GM23338 (cell line): ENCODE measurements at places on chromosomes 3 and 15. TPM values are rescaled to one million over a fixed set of nuclear protein-coding genes. Genes with fewer than 3 reads are reported as not detected.

Gene GMNC
- 0.13 TPM in 1 of 2 replicates, not detected in the other for polyA plus RNA-seq

Gene DAZL
- 2.5 and 3.2 TPM in 2 replicates for polyA plus RNA-seq

Gene SEMA5B
- 8.0 and 11.0 TPM in 2 replicates for polyA plus RNA-seq

Gene CHAC1
- polyA plus RNA-seq = 73.0 and 74.4 TPM in 2 replicates

Gene C2CD4A
- polyA plus RNA-seq = 0.30 TPM in 1 of 2 replicates, not detected in the other

GRCh38 chr3:156808025-156808424, 18.1 kb upstream of the LEKR1 start:
- H3K4me3 ChIP-seq = no peak overlapping the region
- H3K36me3 ChIP-seq = no peaks in the 10 kb centered on the region
- peaks cover 6% of the 10 kb centered on the region; the same call in 1 of the 2 replicates for H3K4me1 ChIP-seq
- H3K27me3 ChIP-seq = peaks cover 5% of the 10 kb centered on the region
- H3K27ac ChIP-seq = no peak overlapping the region

DNA sequence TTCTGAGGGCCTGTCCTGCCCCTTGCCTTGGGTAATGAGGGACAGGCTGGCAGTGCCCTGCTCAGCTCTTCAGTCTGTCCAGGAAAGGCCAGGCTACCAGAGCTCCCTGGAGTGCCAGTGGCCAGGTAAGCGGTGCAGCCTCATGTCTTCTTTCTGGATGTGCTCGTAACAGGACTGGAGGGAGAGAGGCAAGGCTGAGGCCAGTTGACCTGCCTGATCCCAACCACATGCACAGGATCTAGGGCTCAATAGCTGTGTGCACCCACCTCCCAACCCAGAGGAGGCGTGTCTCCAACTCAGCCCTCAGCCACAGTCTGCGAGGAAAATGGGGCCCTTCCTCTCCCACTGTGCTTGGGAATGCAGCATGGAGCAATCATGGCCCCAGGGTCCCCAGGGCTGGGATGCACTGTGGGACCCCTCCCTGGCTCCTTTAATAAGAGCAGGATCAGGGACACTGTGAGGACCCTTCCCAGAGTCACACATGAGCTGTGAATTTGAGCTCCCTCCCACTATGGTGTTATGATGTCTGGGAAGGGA, 22.5 kb downstream of the ALS2CL start:
- no peaks in the 10 kb centered on the region for H3K36me3 ChIP-seq
- H3K4me1 ChIP-seq = no peaks in the 10 kb centered on the region
- DNase-seq = no peak
- no peaks in the 10 kb centered on the region for H3K27me3 ChIP-seq

DNA sequence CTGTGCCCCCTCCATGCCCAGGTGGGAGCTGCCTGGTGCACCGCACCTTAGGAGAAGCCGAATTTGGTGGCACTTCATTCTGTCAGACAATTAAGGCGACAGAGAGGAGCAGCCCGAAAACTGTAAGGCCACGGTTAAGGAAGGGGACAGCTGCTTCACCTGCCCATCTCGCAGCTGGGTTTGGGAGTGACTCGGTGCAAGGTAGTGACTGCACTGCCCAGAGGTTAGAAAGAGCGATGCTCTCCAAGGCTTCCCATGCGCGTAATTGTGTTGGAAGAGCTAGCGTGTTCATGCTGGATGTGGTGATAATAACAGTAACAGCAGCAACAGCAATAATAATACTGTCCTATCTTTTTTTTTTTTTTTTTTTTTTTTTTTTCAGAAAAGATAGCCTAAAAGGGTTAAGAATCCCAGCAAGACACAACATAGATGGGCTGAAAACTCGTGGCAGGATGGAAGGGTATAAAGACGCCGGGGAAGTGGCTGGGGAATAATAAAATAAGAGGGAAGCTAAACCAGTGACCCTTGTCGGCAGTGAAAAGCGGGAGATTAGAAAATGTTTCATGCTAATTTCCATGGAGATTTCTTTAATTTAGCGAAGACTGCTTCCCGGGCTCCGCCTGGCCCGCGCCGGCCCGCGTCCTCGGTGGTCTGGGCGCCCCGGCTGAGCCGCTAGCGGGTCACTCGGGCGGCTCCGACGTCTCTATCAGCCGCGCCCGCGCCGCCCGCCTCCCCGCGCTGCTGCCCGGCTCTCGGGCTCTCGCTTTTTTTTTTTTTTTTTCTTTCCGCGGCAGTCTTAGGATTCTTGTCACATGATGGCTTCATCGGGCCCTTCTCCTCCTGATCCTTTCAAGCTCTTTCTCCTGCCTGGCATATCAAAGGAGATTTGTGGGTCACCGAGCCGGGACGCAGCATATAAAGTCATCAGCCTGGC, 617.1 kb downstream of the NR2F2 start:
- peak overlapping the region; percentile 61 for H3K4me3 ChIP-seq
- DNase-seq = peak; percentile 80
- H3K27me3 ChIP-seq = peaks cover 36% of the 10 kb centered on the region

DNA sequence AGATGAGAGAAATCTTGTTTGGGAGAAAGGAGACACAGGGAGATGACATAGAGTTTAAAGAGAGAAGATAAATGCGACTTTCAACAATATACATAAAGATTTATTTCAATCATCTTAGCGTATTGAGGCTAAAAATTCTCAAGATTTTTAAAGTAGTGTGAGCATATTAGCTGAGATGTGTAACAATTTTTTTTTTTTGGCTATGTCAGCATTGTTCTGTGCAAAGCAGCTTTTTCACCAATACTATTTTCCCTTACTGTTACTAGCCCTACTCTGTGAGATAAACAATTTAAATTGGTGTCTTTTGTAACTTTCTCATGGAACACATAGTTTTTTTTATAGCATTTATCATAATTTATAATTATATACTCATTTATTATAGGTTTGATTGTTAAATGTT, 185.2 kb upstream of the ZNF385D start:
- H3K4me3 ChIP-seq = no peak overlapping the region
- no peaks in the 10 kb centered on the region for H3K36me3 ChIP-seq
- no peaks in the 10 kb centered on the region for H3K27me3 ChIP-seq
- H3K4me1 ChIP-seq = no peaks in the 10 kb centered on the region

DNA sequence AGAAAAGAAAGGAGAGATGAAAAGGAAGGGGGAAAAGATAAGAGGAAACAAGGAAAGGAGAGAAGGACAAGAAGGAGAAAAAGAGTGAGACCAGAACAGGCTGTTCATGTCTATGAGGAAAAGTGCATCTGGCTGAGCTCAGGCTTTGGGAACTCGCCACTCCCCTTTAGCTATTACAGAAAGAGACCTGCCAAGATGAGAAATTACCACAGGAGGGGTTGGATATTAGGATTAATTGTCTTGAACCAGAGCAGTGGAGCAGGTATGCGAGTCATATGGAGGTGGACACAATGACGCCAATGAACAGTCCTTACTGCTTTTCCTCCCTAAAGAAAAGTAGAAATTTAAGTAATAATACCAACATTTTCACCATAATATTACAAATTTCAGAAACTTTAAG, 577.0 kb upstream of the ARRDC4 start:
- H3K4me3 ChIP-seq = no peak overlapping the region
- H3K27me3 ChIP-seq = no peaks in the 10 kb centered on the region
- no peak for DNase-seq

- H3K4me3 ChIP-seq = no peak overlapping the region
- H3K27me3 ChIP-seq = no peaks in the 10 kb centered on the region
- H3K27ac ChIP-seq = no peak overlapping the region
- peak; percentile 62 for DNase-seq
- no peaks in the 10 kb centered on the region for H3K36me3 ChIP-seq
Observed at GRCh38 chr15:29449136-29449535, 179.5 kb upstream of the NSMCE3 start.

GRCh38 chr3:72633534-72633933, 214.7 kb downstream of the SHQ1 start:
- no peak for DNase-seq
- no peaks in the 10 kb centered on the region for H3K27me3 ChIP-seq
- H3K4me1 ChIP-seq = no peaks in the 10 kb centered on the region; the same call in 1 of the 2 replicates
- H3K27ac ChIP-seq = no peak overlapping the region
- no peak overlapping the region for H3K4me3 ChIP-seq
- no peaks in the 10 kb centered on the region for H3K36me3 ChIP-seq

DNA sequence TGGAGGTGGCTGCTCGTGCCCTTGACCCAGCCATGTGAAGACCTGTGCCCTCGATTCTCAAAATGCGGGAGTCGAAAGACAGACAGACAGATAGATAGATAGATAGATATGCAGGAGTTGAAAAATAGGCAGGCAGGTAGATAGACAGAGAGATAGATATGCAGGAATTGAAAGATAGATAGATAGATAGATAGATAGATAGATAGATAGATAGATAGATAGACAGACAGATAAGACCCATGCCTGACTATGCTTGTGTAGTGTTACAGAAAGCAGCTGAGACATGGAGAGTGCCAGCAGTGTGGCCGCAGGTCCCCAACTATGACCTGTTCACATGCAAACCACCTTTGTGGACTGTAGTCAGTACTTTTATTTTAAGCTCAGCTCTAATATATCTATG, 17.2 kb downstream of the GPD1L start:
- DNase-seq = no peak
- no peaks in the 10 kb centered on the region for H3K27me3 ChIP-seq
- H3K36me3 ChIP-seq = no peaks in the 10 kb centered on the region
- no peaks in the 10 kb centered on the region for H3K4me1 ChIP-seq
- H3K4me3 ChIP-seq = no peak overlapping the region
- no peak overlapping the region for H3K27ac ChIP-seq

- no peaks in the 10 kb centered on the region for H3K27me3 ChIP-seq
- H3K36me3 ChIP-seq = no peaks in the 10 kb centered on the region
- H3K4me1 ChIP-seq = peaks cover 11% of the 10 kb centered on the region
Observed at GRCh38 chr3:172524611-172525010, 1.4 kb upstream of the TNFSF10 start.

DNA sequence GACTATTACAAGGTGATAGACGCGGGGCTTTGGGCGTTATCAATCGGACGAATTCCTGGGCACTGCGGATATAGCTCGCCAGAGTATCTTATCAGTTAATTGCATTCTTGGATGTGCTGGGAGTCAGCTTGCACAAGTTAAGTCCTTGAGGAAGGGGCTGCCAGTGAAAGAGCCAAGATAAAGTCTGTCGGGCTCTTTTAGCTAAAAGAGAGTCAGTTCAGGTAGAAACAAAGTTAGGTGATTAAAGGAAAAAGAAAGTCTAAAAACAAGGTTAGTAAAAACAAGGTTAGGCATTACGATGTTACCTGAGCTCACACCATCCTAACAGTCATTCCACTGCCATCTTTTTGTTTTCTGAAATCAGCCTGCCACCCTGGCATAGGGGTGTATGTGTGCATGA, 6.1 kb upstream of the MCF2L2 start:
- no peaks in the 10 kb centered on the region for H3K27me3 ChIP-seq
- peak overlapping the region; percentile 17; the same call in 1 of the 2 replicates for H3K4me3 ChIP-seq
